ENCODE measurements at places on chromosomes 4 and X.

DNA sequence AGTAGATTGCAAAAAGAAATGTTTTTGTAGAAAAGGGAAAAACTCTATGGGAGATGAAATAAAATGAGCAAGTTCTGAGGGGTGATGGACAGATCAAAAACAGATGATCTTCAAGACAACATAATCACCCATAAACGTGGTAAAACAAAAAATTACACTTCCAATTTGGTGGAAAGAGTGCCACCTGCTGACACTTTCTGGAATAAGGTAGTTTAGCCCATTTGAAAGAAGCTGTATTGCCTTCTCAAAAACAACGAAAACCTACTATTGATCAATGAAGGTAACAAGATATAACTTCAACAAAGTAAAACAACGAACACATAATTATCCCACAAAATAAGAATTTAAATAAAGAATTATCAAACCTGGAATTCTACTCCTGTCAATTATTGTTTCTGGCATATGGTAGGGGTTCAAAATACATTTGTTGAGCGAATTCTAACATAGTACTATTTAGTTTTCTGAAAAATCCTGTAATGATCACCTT, 2.5 kb downstream of the COQ2 start:
- peak; percentile 66 for DNase-seq

DNA sequence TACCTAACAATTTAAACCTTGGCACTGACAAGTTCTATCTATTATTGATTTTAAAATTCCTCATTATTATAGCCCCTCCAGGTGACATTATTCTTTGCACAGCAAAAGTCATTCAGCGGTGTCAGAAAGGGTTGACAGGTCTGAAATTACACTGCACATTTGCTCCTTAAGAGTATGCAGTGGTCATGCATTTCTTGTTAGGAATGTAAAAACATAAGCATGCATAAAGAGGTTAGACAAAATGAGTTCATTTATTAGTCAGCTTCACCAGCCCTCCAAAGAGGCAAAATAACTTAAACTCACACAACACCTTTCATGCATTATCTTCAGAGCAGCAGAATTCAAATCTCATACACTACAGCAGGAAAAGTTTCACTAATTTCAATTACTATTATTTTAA, 158.8 kb downstream of the HNRNPD start:
- DNase-seq, result no peak

GRCh38 chr4:98945297-98945850, 16.4 kb upstream of the EIF4E start:
- DNase-seq, result no peak

DNA sequence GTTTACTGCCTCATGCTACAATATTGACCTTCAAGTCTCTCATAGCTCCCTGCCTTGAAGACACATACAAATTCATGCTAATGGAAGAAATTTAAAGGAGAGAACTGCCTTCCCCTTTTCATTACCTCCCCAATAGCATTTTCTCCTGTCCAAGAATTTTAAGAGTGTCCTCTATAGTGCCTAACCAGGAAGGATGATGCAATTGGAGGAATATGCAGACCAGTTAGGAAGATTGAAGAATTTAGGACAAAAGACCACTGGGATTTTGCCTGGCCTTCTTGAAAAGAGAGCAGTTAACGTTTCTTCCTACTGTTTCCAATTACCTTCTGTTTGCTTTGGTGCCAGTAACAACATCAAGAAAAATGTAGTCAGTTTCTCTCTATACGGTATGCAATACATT, 443.9 kb downstream of the INPP4B start:
- no peak for DNase-seq

DNA sequence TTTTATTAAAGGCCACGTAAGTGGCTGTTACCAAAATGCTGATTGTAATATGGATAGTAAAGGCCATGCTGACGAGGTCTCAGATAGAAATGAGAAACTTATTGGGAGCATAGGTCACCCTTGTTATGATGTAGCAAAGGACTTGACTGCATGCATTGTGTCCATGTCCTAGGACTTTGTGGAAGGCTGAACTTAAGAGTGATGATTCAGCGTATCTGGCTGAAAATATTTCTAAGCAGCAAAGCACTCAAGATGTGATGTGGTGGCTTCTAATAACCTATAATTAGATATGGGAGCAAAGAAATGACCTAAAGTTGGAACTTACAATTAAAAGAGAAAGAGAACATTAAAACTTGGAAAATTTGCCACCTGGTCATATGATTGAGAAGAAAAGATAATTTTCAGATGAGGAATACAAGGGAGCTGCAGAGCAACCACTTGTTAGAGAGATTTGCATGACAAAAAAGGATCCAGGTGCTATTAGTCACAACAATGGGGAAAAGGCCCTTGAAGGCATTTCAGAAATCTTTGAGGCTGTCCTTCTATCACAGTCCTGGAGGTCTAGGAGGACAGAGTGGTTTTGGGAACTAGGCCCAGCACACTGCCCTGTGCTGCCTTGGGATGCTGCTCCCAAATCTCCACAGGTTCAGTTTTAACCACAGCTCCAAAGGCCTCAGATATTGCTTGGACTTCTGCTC, 793.7 kb upstream of the LCORL start:
- DNase-seq, result no peak

GRCh38 chr4:74097116-74097515, 1.9 kb downstream of the CXCL2 start:
- no peak for DNase-seq

- no peak for DNase-seq
These were observed 210.5 kb upstream of the KIT start for GRCh38 chr4:54447304-54447703.

GRCh38 chr4:28772066-28772465, 1911.4 kb downstream of the STIM2 start:
- no peak for DNase-seq

- no peak for DNase-seq
These were observed 8.5 kb downstream of the TRIM2 start for GRCh38 chr4:153212736-153213135.

DNA sequence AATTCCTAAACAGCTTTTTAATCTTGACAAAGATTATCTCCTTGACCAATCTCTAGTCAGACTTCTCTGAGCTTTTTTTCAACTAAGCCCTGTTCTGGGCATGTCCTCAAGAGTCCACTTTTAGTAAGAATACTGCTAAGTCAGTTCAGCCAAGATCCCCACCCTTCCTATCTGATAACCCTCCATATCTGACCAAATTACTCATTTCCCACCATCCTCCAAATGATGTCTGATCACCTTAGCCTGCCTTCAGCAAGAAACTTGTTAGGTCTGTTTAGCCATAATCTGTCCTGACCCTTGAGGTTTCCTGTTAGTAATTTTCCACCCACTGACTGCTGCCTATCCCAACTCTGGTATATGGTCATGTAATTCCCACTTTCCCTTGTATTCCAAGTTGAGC, 65.2 kb downstream of the FAM13A start:
- DNase-seq, result no peak

DNA sequence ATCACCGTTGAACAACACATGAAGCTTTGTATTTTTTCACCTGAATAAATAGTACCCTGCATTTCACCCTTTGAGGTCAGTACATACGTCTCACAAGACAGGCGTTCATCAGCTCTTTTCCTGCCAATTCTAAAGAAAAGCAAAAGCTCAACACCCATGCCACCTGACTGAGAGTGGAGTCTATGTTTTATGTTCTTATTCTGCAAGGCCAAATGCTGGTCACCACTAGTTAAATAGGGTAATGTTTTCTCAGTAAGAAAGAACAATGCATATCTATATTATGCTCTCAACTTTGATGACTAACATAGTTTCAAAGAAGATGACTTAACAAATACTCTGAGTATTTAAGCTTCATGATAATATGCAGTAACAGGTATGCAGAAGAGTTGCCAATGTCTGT, 336.3 kb upstream of the BMP3 start:
- DNase-seq, result no peak

DNA sequence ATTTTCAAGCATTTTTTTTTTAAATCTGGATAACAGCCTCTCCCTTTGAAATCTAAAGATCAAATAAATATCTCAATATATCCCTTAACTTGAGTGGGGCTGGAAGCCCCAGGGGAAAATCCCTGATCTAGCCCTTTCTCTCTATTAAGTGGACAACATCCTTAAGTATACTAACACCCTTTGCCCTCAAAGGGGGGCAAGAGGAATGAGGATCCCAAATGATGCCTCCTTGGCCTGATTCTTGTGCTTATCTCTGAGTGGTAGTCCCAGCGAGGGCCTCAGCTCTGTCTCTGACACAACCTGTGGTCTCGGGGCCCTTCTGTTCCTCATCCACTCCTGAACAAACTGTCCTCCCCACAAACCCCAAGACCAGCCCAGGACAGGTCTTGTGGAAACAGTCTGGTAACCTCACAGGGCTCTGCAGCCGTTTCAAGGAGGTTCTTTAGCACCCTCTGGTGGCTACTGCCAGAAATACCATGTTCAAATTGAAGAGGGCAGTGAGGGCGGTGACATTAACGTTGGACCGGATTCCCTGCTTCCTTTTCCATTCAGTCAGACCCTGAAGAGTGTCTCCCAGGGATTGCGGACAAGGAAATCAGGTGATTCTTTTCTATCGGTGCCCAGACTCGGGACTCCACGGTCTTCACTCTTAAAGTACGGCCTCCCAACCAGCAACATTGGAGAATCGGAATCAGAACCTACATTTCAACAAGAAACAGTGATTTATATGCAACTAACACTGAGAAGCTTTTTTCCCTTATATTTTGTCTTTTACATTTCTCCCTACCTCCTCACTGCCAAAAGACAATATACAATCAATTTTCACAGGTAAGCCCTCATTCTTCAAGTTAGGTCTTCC, 13.0 kb downstream of the CXCL13 start:
- DNase-seq, result peak; percentile 62

GRCh38 chrX:18707426-18708049, at the start of gene PPEF1:
PPEF1 (plus strand) TSS chrX:18707645; CDS start chrX:18707781, 136 bp downstream.
- DNase-seq, result no peak

GRCh38 chr4:186693159-186693815, 30.4 kb downstream of the FAT1 start:
- no peak for DNase-seq

GRCh38 chrX:154450312-154450711, 6.4 kb downstream of the FAM50A start:
- DNase-seq, result no peak

DNA sequence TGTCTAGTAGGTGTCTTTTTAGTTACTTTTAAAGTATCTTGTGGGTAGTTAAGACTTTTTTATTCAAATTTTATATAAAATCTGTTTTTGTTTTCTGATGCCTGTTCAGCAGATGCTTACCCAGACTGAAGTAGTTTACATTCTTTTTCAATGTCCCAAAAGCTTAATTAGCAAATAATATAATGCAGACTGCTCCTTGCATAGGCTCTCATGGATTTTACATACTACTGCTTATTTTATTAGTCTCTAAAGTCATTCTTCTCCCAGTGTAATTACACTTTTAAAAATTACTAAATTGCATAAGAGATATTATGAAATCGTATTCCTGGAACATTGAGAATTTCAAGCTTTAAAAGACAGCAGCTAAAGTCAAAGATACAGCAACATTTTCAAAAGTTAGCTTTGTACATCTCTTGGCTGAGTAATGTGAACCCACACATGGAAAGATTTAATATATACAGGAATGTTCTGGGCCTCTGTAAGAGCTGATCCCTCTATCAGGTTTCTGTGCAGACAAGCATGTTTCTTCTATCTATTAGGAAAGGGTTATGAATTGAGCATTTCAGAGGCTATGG, 148.4 kb upstream of the SPRY1 start:
- DNase-seq, result no peak

- no peak for DNase-seq
These were observed 185.4 kb downstream of the TSPAN5 start for GRCh38 chr4:98473046-98473445.

DNA sequence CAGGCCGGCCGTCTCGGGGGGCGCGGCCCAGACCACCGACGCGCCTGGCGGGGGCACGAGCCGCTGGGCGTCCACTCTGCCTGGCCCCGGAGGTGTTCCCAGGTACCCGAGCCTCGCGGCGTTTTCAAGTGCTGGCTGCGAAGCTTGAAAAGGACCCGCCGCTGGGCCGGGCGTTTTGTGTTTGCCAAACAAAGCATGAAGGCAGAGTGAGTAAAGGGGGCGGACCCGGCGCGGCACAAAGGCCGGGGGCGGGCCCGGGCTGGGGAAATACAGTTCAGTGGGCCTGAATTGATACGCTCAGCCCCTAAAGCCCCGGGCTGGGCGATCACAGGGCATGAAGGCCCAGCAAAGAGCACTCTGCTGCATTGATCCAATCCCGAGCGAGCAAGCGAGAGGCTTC, 65.4 kb downstream of the SOX3 start:
- no peak for DNase-seq

- DNase-seq, result no peak
These were observed 336.5 kb downstream of the PDGFC start for GRCh38 chr4:156635051-156635450.

DNA sequence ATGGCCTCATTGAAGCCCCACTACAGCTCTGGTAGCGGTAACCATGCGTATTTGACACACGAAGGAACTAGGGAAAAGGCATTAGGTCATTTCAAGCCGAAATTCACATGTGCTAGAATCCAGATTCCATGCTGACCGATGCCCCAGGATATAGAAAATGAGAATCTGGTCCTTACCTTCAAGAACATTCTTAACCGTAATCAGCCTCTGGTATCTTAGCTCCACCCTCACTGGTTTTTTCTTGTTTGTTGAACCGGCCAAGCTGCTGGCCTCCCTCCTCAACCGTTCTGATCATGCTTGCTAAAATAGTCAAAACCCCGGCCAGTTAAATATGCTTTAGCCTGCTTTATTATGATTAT, 876 bp downstream of the HPRT1 start:
- DNase-seq, result no peak

GRCh38 chr4:74364256-74364651, 691 bp upstream of the EREG start:
- no peak for DNase-seq

DNA sequence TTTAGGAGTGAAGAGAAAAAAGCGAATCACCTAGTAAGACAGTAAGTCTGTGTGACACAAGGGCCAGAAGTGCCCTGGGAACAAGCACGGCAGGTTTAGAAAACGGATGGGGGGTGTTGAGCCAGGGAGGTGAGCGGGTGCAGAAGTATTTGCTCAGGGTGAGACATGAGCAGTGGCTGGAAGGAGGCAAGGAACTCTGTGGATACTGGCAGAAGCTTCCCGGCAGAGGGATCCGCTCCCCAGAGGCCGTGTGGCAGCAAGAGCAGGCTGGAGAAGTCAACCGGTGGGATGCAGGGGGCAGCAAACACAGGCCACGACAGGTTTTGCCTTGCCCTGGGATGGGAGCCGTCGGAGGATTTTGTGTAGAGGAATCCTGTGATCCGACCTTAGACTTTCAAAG, 2.3 kb upstream of the UVSSA start:
- DNase-seq, result no peak

DNA sequence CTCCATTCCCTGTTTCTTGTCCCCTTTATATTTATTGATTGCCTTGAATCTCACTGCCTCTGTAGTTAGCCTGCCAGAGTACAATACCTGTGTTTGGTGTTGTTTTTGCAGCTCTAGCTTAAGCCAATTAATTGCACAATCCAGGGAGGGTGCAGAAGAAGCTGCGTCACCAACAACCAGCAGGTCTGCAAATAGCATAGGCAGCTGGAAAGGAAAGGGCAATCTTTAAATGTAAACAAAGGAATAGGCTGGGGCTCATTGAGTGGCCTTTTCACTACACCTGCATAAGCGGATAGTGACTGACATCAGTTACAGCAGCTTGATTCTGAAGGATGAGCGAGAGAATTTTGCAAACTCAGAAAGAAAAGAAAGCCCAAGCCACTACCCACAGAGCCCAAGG, 106.8 kb upstream of the RAI2 start:
- no peak for DNase-seq

- DNase-seq, result no peak
These were observed 170.0 kb upstream of the FRMPD4 start for GRCh38 chrX:11967986-11968869.

GRCh38 chr4:125681240-125681639, 366.5 kb downstream of the FAT4 start:
- no peak for DNase-seq

- no peak for DNase-seq
These were observed 23.0 kb upstream of the MSANTD1 start for GRCh38 chr4:3225936-3226335.
